Activated CD8-positive, alpha-beta memory T cell treated with anti-CD3 and anti-CD28 coated beads for 1 hour (primary cell): ENCODE measurements at places on chromosomes 5 and 9.

DNA sequence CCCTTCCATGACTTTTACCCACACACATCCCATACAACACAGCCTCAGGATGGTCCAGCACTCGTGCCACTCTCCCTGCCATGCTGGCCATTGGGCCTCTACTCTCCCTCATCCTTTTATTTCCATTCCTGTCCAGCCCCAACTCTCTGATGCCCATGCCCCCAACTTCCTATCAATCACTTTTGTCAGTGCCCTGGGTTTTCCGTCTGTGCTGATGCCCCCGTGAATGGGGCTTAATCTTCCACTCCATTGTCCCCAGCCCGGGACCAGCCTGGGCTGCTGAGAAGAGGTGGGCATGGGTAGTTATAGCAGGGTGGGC, 12.6 kb upstream of the ACSL6 start:
- DNase-seq = no peak

DNA sequence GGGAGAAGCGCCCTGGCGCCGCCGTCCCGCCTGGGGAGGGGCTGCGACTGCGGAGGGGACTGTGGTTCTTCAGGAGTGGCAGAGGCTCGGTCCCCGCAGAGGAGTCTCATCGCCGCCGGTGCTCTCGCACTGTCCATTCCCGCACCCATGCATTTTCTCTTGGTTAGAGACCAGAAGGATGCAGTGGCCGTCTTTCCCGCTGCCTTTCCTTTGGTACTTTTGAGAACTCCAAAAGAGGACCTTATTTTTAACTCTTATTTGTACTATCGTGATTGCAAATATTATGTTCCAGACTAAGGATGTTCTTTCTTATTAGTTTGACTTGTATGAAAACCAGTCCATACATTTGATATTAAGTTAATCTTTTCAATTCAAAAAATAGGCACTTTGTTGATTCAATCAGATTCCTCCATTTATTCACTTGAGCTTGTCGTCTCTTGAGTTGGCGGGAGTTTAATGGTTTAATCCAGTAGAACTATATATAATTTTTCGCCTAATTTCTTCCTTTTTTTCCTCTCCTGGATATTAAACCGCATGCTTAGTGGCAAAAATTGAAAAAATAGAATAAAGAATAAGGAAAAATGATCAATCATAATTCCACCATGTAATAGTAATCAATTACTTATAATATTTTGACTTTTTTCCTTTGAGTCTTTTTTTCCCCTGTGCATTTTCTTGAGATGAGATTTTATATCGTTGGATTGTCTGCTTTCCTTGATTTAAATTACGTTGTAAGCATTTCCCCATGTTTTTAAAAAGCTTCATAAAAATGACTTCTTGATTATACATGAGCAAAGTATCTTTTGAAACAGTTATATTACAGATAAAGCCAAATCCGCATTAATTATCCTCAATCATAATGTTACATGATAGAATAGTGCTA, 861 bp downstream of the ZFYVE16 start:
- no peak for DNase-seq

DNA sequence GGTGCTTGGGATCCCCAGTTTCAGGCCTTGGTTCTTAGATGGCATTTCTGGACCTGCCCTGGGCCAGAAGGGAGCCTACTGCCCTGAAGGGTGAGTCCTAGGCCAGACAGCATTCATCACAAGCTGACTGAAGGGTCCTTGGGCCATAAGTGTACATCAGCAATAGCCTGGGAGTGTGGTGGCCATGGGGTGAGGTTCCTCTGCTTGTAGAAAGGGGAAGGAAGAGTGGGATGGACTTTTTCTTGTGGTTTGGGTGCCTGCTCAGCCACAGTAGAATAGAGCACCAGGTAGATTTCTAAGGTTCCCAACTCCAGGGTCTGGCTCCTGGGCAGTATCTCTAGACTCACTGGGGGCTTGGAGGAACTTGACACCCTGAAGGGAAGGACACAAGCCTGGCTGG, 95.2 kb upstream of the PHF24 start:
- no peak for DNase-seq

DNA sequence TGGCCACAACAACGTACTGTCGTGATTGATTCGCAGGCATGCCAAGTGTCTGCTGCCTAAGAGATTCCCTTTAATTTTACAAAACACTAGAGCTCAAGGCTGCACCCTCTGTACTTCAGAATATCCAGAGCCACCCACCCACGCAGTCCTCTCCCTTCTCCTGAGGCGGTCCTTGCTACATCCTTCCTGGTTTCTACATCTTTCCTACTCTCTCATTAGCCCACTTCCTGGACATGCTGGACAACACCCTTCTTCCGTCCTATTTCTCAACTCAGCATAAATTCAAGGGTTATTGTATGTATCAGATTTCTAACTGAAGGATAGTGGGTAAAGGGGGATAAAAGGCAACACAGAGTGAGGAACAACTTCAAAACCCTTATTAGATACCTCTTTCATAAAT, 148.4 kb upstream of the MAP3K1 start:
- no peak for DNase-seq

GRCh38 chr5:152501294-152501693, 96.2 kb upstream of the NMUR2 start:
- DNase-seq = no peak

- no peak for DNase-seq
These were observed 28.1 kb downstream of the FLT4 start for GRCh38 chr5:180621311-180621710.

DNA sequence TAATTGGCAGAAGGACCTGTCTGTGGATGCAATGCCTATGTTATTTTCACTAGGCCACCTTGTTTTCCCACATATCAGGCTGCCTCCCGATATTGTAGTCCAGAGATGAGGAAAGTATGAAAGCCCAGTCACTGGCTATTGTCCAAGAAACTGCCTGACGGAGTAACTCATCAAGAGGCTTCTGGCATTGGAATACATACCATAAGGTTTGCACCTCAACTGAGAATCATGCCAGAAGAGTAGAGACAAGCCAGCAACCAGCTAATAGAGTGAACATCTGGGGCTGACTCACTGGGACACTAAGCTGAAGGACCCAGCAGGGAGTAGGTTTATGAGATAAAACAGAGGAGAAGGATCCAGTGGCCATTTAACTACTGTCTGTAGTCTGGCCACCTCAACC, 137.2 kb upstream of the FST start:
- DNase-seq = no peak

DNA sequence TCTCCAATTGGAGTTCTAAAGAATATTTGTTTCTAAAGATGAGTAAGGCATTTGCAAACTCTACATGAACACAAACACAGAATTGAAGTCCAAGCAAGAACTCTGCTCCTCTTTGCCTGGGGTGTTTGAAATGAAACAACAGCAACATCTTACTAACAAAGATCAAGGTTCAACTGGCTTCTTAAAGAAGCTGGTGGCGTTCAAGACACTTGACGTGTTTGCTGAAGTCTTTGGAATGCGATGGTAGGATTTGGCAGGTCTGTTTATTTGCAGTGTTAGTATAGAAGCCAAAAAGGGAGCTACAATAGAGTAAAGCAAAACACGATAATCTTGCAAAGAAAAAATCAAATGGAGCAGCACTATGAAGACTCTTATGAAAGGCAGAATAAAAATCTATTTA, 94.9 kb downstream of the BASP1 start:
- DNase-seq = no peak

- DNase-seq = no peak
These were observed 184.4 kb upstream of the OR13F1 start for GRCh38 chr9:104319685-104320084.
